Fibroblast of gingiva (primary cell): ENCODE measurements at places on chromosomes 11 and 22.

DNA sequence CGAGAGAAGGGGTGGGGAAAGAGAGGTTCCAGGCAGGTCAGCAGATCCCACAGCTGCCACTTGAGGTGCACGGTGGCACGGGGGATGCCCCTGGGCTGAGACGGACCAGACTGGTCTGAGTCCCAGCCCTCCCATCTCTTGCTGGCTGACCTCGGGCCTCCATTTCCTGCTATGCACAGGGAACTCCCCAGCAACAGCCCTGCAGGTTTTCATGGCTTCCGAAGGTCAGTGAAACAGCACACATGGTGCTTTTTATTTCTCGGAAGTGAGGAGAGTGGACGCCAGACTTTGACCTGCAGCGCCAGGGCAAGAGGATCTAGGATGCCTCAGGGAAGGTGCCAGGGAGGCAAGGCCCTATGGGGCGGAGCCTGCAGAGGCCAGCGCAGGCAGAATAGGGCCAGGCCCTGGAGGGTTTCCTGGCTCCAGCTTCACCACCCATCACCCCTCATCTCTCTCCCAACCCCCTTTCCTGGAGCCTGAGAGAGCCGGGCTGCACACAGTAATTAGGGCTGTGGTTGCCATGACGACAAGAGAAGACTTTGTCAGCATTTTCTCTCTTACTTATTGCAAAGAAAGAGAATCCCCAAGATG lies 29.5 kb downstream of the SLC22A12 start:
- DNase-seq, result no peak

DNA sequence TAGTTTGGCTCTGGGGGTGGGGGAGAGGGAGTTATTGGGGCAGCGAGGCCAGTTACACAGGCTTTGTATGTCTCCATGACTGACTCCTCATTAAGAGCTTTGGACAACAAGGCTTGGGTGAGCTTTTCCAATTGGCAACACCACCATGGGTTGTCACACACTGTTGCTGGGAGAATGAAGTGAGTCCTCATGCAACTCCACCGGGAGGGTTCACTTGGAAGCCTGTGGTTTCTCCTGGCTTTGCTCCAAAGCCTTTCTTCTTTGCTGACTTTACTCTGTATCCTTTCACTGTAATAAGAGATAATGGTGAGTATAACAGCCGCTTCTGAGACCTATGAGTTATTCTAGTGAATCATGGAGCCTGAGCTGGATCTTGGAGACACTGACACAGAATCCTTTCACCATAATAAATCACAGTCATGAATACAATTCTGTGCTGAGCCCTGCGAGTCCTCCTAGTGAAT lies 24.9 kb downstream of the EIF3F start:
- DNase-seq, result peak; percentile 35

DNA sequence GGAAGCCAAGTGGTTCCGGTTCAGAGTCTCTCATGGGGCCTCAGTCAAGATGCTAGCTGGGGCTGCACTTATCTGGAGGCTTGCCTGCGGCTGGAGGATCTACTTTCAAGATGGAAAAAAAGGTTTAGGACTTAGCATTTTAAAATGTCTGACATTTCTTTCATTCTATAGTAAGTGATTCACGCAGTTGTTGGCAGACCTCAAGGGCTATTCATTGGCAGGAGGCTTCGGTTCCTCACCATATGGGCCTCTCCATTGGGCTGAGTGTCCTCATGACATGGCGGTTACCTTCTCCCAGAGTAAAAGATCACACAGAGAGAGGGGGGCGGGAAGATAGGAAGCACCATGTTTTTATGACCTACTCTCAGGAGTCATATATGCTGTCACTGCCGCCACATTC lies 298.0 kb upstream of the PLET1 start:
- DNase-seq, result no peak

DNA sequence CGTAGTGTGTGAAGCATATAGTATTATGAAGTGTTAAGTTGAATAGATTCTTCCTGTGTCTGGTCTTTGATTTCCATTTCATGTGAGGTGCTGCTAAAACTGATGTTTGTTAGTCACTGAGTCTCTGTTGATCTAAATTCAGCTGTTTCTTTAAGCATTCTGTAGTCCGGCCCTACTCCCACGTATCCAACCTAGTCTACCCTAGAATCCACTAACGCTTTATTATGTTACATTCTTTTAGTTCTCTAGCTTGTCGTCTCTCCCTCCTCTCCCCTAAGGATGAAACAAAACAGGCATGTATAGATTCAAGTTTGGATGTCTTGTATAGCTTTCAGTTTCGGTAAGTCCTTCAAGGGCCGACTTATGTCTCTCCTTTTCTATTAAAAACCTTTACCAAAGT lies 4.1 kb downstream of the WEE1 start:
- DNase-seq, result peak; percentile 10

DNA sequence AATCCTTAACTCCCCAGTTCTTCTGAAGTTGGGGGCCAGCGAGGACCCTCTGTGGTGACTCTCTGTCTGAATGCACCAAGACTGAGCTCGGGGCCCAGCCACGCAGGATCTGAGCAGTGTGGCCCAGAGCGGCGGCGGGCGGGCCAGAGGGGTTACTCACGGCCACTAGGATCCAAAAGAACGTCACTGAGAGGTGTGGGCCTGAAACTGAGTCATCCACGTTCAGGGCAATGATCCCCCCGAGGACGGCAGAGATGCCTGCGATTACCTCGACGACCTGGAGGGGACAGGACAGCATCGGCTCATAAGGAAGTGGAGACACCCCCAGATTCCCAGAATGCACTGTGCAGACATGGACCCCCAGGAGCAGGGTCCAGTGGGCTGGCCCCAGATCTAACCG lies 11.2 kb downstream of the MLC1 start:
- DNase-seq, result no peak

DNA sequence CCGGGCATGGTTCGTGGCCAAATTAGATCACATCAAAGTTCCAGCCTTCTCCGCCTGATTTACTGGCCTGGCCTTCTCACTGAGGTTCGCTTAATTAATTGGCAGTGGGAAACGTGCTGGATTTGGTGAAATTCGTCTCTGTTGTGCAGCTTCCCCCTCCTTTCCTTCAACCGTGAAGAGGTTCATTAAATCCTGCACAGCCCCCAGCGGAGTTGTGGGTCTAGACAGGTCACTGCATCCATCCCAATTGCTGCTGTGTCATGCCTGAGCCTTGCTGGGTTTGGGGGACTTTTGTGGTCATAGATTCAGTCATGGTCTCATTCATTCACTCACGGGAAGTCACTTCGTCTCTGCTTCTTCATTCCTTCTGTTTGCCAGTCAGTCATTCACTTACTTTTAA lies 90.0 kb downstream of the INSC start:
- no peak for DNase-seq
